Stimulated activated CD8-positive, alpha-beta memory T cell treated with anti-CD3 and anti-CD28 coated beads, Interleukin-15, amount 100 ng/mL, for 48 hours (primary cell): ENCODE measurements at places on chromosomes 1 and 21.
A peak's percentile ranks its signal among the peaks of the same experiment; 100 is the strongest.

DNA sequence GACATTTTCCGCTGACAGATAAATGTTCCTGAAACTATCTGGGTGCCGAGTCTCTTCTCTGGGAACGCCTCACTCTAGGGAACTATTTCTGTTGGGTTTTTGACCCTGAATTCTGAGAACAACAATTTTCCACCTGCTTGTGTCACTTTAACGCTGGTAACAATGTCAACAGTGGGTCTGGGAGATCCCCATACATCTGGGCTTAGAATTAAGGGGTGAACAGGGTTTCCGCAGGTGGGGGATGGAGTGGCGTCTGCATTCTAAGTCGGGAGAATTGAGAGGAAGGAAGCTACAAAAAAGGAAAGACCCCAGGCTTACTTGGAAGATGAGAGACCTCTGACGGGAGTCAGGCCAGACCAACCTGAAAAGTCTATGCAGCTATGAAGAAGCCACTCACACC lies 8.7 kb downstream of the CD247 start:
- no peak for DNase-seq

DNA sequence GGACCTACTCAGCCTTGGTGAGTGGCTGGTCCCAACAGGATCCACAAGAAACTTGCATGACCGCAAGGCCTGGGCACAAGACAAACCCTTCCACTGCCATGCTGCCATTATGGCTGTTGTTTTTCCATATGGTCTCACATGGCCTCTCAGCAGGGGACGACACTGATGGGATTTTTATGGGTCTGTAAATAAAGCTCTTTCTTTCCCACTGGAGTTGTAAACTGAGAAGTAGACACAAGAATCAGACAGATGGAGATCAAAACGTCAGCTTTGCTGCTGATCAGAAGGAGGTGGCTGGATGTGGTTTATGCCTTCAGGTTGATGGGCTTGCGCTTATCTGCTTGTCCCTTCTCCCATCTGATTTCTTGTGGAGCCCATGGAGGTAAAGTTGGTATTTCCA lies 138.1 kb upstream of the KCNJ6 start:
- DNase-seq, result no peak

DNA sequence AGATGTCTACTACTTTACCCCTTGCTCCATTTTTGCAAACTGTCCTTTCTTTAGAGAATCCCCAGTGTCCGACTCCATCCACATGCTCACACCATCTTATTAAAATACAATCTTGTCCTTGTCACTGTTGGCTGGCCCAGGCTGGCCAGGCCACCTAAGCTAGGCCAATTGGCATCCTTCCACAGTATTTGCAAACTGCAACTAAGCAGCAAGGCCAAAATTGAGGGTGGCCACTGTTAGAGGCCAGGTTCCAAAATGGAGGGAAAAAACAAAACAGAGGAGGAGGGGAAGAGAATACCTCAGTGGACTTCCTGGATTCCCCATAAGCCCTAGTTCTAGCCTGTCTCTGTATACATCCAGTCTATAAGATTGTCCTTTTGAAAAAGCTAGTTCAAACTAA lies 4.3 kb downstream of the FAM89A start:
- no peak for DNase-seq

GRCh38 chr21:17758683-17759082 lies 60.5 kb downstream of the C21orf91 start:
- no peak for DNase-seq

GRCh38 chr21:45698493-45699184 lies 55.1 kb downstream of the PCBP3 start:
- DNase-seq, result no peak

DNA sequence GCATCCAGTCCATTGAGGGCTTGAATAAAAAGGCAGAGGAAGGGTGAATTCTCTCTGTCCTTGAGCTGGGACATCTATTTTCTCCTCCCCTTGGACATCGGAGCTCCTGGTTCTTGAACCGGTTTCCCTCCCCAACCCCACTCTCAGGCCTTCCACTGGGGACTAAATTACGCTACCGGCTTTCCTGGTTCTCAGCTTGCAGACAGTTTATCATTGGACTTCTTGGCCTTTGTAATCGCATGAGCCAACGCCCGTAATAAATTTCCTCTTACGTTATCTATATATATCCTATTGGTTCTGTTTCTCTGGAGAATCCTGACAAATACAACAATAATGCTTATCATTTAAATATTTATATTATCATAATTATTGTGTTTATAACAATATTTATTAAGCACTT lies 20.4 kb upstream of the COL9A2 start:
- DNase-seq, result no peak

DNA sequence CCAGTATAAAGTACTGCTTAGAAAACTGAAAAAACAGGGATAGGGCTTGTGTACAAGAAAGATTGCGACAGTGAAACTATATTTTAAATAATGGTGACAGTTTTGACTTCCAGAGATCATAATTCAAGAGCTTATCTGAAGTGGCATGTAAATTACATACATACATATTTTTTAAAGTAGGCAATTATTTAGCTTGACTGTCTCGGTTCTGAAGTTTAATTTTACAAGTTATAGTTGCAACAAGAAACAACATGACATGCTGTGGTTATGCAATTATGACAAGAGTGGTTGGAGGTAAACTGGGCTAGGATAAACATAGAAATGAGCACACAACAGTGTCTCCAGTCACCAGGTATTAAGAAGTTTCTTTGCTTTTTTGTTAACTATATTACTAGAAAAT lies 4.1 kb downstream of the C1orf21 start:
- DNase-seq, result no peak

DNA sequence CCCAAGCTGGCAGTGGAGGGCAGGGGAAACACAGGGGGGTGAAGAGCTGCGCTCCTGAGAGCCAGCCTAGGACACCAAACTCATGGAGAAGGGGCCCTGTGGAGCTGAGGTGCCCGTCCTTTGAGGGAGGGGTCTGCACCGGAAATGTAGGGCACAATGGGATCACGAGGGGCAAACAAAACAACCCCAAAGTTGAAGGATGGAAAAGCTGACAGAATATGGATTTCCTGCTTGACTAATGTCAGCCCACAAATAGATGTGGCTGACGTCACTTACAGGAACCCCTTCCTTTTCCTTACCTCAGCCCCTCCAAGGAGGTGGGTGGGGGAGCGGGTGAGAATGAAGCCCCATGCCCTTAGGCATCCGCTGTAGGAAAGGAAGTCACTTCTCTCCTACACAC lies 110.9 kb downstream of the KCNN3 start:
- peak; percentile 70 for DNase-seq

- DNase-seq, result no peak
Observed at GRCh38 chr1:91121366-91121765, 99.5 kb upstream of the ZNF644 start.

DNA sequence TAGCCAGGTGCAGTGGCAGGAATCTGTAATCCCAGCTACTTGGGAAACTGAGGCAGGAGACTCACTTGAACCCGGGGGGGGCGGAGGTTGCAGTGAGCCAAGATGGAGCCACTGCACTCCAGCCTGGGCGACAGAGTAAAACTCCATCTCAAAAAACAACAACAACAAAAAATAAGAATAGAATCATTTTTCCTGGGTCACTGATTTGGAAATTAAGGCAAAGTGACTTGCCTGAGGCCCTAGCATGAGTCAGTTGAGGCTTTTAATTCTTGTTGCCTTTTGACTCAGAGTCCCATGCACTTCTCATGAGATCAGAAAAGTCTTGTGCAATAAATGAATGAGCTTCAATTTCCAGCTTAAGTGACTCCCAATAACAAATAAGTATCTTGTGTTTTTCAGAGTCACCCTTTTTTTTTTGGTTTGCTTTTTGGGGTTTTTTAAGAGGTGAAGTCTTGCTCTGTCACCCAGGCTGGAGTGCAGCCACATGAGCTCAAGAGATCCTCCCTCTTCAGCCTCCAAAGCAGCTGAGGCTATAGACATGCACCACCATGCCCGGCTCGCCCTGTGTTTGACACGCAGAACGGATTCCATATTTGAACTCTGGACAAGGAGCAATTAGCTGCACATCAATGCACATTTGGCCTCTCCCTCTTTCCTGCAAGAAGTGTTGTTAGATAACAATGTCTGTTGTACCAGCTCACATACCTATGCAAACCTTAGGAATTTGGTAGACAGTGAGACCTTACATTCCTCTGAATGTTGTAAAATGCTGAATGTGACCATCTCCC lies 3.4 kb upstream of the PLEKHM2 start:
- no peak for DNase-seq

DNA sequence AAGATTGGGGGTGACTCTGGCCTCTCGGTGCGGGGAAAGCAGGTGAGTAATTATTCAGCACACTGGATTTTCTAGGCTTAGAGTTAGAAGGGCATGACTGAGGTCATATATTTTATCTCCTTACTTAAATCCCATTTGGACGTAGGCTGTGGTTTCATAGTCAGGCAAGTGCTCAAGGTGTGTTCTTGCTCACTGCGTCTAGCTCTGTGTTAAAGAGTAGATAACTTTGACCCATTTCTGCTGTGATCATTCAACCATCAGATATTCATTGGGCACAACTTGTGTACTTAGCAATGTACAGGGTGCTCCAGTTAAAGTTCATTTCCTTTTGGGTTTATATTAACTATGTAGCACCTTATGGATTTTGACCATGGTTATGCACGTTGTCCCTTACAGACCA lies 14.6 kb downstream of the PFKFB2 start:
- no peak for DNase-seq

DNA sequence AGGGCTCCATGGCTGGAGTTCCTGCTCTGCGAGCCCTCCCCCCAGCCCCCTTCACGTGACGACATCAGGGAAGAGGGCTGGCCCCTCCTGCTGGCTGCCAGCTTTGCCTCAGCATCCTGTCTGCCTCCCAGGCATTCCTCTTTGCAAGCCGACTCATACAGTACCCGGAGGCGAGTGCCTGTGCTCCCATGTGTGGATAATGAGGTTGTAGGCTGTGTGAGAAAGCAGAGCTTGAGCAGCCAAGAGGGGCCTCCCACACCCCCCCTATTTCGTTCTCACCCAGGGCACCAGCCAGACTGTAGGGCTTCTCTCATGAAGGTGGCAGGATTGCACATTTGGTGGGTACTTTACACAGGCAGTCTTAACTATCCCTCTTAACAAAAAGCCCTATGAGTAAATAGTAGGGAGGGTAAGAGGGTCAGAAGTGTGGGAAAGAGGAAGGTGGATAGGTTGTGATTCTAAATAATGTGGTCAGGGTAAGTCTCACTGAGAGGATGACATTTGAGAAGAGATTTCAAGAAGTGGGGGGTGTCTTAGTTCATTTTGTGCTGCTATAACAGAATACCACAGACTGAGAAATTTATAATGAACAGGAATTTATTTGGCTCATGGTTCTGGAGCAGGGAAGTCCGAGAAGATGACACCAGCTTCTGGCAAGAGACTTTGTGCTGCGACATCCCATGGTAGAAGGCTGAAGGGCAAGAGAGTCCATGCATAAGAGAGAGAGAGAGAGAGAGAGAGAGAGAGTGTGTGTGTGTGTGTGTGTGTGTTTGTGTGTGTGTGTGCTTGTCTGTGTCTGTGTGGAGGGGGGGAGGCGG lies 113.5 kb downstream of the OMA1 start:
- no peak for DNase-seq

DNA sequence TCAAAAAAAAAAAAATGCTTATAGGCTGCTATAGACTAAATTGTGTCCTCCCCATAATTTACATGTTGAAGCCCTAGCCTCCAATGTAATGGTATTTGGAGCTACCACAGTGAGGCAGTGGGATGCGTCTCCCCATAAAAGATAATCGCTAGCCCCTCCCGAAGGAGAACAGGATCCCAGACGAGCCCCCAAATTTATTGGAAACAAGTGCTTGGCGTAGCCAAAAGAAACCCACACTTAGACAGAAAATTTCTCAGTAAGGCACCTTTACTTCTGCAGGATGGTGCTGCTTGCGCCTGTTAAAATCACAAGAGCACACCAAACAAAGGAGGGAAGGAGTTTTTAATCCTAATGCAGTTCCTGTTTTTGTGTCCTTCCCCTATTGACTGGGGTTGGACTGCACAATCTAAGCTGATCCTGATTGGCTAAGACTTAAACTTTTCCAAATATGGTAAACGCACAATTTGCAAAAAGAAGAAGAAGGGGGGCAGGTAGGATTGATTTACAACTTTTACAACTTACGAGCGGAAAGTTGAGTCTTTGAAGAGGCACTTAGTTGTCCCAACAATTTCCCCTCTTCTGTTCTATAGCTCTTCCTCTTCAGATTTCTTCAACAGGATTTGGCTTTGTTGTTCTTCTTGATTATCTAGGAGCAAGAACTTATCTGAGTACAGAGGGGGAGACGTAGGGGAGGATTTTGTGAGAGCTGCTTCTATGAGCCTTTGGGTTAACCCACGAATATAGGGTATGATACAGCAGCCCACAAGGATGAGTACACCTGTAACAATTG lies 3.0 kb upstream of the IPP start:
- DNase-seq, result no peak

DNA sequence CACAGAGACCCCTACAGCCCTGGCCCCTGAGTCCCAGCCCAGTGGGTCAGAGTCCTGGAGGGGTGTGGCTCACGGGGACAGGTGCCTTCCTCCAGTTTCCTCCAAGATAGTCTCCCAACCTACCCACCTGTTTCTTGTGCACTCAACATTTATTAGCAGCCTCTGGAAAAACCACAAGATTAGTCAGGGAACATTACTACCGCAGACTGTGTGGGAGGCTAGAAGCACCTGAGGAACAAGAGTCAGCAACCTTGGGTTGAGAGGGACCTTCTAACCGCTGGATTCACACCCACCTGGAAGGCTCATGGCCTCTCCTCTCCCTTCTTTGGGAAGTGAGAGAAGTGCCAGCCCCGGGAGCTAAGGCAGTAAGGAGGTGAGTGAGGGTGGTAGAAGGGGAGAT lies 22.5 kb upstream of the IKBKE start:
- DNase-seq, result no peak

DNA sequence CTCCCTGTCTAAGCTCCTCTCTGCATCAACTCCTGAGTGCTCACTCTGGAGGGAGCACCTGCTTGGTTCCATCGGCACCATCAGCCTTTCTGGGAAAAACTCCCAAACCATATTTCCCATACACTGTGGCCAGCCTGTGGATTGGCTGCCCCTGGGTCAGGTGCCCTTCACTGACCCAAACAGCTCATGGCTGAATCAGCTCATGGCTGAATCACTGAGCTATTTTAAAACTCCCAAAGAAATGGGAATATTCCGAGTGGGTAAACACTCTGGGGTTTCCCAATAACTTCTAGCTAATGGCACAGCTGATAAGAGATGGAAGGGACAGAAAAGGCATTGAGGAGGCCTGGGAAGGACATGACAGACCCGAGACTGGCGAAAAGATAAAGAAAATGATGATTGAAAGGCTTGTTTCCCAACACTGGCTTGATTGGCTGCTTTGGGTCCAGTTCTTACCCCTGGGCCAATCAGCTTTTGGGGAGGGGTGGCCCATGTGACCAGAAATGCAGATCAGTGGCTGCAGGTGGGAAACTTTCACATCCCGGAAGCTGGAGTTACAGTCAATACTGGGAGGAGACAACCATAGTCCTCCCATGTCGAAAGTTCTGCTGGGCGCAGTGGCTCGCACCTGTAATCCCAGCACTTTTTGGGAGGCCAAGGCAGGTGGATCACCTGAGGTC lies 37.3 kb upstream of the KAZN start:
- DNase-seq, result no peak

GRCh38 chr1:168437821-168438220 lies 106.0 kb downstream of the XCL2 start:
- DNase-seq, result no peak

DNA sequence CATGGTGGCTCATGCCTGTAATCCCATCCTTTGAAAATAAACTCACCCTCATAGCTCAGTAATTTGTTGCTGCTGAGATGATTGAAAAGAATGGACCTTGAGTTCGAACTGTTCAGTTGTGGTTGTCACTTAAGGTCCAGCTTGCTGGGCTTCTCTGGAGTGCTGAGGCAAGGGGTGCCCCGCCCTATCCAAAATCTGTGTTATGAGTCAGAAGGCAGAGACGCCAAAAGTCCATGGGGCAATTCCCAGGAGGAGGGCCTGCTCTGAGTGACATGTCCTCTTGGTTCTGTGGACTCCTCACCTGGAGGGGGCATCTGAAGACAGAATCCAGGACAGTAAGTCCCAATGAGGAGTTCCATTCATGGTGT lies 64.8 kb downstream of the MYOM3 start:
- no peak for DNase-seq
